ENCODE measurements at places on chromosomes 12 and 14.

DNA sequence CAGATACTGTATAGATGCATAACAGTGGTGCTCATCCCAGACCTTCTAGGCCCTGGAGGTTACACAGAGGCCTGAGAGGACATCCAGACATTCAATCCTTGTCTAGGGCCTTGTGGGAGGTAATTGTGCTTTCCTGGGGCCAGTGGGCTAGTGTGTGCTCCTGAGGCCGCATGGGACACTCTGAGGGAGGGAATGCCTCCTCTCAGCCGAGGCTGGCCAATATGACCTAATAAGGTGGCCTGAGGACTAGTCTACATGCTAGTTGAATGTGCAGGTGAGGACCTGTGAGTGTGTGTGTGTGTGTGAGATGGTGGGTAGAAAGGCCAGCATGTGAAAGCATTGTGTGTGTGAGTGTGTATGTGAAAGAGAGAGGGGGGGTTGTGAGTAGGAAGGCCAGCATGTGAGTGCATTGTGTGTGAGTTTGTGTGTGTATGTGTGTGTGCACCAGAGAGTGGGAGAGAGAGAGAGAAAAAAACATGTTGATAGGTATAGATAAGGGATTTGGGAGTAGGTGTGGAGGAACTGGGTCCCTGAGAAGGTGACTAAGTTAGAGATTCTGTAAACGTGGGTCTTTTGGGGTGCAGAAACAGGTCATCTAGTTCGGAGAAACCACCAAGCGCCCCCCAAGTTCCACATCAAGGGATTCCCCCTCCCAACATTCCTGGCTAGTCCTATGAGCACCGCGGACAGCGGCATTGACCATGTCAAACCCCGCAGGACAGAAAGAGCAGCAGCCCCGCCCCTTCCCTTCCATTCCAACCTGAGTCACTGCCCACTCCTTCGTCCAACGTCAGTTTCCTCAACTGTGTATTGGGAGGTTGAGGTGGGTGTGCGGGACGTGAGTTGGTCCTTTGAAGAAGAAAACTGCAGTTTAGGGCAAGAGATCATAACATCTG lies 9.7 kb upstream of the KRT81 start:
- DNase-seq = no peak

DNA sequence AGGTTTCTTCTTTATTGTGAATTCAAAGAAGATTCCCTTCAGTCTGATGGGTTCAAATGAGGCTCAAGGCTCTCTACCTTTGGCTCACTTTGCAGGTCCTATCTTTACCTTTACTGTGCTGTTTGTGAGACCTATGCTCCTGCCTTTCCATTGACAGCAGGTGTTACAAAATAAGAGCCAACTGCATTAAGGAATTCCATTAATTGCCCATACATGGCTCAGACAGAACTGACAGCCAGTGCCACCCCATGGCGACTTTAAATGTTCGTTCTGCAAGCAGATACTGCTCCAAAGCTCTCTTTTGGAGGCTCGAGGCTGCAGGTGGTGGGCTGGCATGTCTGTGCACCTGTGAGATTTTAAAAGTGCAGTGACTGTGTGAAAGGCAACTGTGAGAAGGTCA lies 44.7 kb downstream of the RBM19 start:
- no peak for DNase-seq

DNA sequence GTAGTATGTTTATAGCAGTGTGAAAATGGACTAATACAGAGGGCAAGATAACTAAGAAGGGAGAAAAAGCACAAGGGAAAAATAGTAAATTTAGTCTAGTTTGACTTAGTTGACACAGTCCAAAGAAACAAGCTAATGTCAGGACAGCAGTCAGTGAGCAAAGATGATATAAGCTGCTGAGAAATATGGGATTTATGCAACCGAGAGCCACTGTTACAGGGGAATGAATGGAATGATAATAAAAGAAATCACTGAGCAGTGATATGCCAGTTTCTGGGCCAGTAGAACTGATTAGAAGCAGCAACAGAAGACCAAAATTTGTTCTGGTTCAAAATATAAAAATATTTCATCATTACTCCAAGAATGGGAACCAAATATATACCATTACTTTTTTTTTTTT lies 60.1 kb downstream of the R3HDM2 start:
- no peak for DNase-seq

- DNase-seq = no peak
Measured at GRCh38 chr12:11941606-11942337, 129.0 kb upstream of the BCL2L14 start.

- DNase-seq = no peak
Measured at GRCh38 chr14:76894308-76894707, 68.1 kb downstream of the LRRC74A start.

GRCh38 chr14:35242599-35243311 lies 49.4 kb upstream of the PSMA6 start:
- DNase-seq = no peak

- no peak for DNase-seq
Measured at GRCh38 chr12:2958432-2959191, 585 bp upstream of the TEAD4 start.

DNA sequence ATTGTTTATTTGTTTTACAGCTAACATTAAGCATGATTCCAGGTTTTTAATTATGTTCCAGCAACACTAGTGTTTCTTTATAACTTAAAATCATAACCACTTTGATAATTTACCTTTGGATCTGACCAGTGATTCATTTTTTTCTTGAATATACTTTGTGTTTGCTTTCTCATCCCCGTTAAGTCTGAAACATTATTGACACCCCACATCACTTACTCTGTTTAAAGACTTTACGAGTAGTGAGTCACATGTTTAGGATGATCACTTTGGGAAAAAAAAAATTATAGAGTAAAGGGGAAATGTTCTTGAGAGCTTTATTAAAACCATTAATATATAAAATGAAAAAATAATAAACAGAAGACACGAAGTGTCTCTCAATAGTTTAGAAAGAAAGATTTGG lies 132.2 kb downstream of the MON2 start:
- no peak for DNase-seq

DNA sequence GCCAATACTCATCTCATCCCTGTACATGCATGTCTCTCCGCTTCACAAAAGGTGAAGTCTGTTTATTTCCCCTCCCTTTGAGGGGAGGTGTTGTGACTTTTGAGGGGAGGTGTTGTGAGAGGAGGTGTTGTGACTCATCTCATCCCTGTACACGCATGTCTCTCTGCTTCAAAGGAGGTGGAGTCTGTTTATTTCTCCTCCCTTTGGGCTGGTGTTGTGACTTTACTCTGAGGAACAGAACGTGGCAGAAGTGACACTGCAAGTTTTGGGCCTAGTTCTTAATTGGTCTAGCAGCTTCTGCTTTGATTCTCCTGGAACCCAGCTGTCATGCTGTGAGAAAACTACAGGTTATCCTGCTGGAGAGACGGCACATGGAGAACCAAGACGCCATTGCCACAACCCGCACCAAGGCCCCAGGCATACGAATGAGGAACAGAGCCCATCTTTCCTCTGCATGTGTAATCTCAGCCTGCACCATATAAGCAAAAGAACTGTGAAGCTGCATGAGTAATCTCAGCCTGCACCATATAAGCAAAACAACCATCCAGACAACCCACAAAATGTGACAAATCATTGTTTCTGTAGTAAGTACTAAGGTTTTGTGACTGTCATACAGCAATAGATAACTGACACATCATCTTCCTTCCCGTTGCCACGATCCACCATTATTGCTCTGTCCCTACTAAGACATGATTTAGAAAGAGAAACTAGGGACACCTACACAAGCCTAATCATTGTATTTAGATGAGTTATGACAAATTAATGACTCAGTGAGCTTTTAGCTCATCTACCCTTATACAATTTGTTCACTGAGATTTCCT lies 30.0 kb downstream of the GALNT4 start:
- DNase-seq = no peak

GRCh38 chr12:25859976-25860375 lies 98.5 kb upstream of the RASSF8 start:
- DNase-seq = no peak

DNA sequence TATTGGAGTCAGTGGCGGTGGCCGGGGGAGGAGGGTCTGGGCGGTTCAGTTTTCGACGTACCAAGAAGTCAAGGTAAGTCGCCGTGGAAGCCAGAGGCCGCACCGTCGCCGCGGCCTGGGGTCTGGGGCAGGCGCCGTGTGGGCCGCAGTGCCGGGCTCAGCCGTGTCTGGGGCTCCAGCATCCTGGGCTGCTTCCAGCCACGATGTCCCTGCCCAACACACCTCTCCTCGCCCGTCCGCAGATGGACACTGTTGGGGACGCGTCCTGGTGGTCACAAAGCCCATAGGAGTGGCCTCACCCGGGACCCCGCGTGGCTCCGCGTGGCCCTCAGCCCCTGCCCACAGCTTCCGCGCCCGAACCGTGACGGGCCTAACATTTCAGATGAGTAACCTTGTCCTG lies 59.1 kb downstream of the FBRSL1 start:
- DNase-seq = no peak

- no peak for DNase-seq
Measured at GRCh38 chr12:3313675-3314663, 177.0 kb upstream of the PRMT8 start.

GRCh38 chr12:109760031-109760929 lies 46.7 kb downstream of the FAM222A start:
- DNase-seq = no peak

DNA sequence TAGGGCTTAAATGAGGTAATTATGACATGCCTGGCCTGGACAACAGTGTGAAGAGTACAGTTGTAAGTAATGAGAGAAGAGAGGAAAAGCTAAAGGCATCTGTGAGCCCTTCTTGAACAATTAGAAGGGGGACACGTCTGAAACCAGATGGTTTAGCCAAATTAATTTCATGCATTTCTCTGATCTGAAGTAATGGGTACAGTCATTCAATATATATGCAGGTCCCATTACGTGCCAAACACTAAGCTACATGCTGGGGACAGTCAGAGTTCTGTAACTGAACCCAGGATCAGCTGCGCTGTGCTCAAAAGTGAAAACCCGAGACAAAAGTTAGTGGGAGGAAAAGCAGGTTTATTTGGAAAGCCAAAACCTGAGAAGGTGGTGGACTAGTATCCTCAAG lies 207.2 kb upstream of the TMTC1 start:
- no peak for DNase-seq

DNA sequence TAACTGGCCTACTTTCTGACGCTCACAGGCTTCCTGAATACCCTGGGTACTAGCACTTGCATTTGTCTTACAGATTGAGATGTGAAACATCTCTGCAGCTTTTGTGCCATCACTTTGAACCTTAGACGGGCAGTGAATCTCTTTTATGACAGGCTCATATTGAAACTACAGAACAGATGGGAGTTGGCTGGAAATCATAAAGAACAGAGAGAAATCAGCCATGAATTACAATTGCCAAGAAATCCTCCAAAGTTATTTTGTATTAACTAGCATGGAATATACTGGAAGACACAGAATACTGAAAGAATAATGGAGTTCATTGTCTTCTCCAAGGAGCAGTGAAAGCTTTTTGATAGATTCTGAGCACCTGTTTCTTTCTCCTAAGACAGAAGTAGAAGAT lies 32.7 kb downstream of the MYF5 start:
- no peak for DNase-seq

GRCh38 chr14:75127903-75128595 lies 1.2 kb upstream of the NEK9 start:
- DNase-seq = no peak

GRCh38 chr14:58738189-58738836 lies 100.6 kb downstream of the DACT1 start:
- no peak for DNase-seq

DNA sequence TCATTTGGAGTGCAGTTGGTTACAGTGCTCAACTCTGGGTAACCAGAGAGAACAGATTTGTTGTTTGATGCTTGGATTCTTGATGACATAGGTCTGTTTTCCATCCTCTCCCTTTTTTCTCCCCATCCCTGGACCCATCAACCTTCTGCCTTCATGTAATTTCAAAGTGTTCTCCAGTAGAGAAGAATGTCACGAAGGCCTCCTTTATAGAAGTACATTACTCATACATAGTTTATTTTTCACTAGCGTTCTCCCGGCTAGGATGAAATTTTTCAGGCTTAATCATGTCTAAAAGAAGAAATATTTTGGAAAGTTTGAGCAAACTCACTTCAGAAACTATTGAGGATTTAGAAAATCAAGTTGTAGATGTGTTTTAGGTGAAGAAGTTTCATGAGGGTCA lies 20.9 kb upstream of the APPL2 start:
- no peak for DNase-seq

DNA sequence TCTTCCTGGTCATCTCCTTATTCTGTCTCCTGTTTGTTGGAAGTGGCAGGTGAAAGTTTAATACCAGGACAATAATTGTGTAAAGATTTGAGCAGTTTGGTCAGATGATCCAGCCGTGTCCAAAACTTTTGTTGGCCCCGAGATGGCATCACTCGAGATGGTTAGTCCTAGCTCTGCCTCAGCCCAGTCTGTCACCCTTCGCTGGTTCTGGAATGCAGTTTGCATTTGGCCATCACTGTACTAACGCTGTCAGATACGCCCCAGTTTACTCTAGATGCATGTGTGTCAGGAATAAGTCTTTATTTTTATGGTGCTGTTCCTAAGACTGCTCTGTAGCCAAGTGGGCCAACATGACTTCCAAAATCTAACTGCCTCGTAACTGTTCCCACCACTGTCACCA lies 79.6 kb downstream of the MOK start:
- DNase-seq = no peak

GRCh38 chr12:116502989-116503496 lies 56.1 kb upstream of the MAP1LC3B2 start:
- no peak for DNase-seq

DNA sequence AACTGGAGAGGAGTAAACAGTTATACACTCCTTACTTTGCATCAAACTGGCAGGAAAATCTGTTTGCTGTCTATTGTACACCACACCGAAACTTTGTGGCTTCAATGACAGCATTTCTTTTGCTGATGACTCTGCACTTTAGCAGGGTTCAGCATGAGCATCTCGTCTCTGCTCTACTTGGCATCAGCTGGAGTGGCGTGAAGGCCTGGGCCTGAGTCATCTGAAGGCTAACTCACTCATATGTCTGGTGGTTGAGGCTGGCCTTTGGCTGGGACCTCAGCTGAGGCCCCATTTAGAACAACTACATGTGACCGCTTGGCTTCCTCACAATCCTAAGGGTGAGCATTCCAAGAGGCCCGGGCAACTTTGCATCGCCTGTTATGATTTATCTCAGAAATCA lies 28.7 kb upstream of the REP15 start:
- DNase-seq = no peak

DNA sequence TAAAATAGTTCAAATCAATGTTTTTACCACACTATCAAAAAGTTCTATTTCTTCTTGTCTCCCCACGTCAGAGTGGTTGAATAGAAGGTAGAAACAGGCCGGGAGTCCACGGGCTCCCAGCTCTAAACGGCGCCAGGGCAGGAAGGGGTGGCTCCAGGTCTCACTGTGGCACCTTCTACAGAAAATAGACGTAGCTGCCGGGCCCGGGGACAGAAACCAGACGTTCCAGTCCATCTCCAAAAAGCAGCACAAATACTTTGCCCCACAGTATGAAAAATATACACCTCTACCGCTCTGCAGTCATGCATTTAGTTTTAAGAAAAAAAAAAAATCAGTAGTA lies 30.9 kb downstream of the CCNK start:
- DNase-seq = no peak

DNA sequence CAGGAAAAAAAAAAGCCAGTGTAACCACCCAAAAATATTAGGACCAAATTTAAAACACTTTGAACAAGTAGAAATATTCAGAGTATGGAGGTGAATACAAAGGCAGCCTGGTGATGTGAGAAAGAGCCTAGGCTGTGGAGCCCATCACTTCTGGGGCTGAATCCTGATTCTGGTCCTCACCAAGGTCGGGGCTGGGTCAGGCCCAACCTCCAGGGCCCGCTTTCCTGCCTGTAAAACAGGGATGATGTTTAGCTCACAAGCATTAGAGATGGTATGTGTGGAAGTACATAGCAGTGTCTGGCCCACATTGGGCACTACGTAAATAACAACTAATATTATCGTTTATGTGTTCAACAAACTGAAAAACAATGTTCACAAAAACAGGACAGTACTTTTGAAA lies 7.8 kb upstream of the CAMKK2 start:
- no peak for DNase-seq
